ENCODE measurements at places on chromosomes 5 and 9.
A peak's percentile ranks its signal among the peaks of the same experiment; 100 is the strongest.

GRCh38 chr9:132748450-132748849, 78.2 kb downstream of the GTF3C4 start:
- no peak for DNase-seq

DNA sequence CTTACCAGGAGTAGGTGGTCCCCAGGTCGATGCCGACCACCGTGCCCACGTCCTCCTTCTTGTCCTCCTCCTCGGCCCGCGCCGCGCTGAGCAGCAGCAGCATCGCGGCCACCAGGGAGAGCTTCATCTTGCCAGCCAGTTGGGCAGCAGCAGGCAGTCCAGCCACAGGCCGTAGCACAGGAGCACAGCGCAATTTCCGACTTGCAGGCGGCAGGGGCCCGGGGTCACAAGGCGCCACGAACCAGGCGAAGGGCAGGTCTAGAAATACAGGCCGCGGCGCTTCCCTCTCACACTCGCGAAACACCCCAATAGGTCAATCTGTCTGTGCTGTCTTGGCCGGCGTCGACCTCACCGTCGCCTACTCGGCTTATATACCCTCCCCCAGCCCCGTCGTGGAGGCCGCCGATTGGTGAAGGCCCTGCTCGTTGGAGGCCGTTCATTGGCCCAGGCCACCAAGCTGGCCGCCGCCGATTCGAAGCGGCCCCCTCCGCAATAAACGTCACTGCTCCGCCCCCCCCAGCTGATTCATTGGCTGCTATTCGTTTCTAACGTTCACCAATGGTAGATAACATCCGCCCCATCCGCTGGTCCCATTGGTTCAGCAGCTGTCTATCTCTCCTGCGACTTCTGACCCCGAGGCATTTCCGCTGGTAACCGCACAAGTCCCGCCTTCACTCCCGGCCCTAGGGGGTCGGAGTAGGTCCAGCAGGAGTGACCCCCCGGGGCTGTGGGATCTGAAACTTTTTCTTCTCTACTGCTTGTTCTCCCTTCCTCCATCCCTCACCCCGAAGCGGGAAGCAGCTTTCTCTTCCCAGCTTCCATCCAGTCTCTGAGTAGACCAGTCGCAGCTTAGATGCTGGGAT, at the start of gene HSPA5:
Gene HSPA5 (minus strand): TSS at position 344 of the 863 bp plus-strand sequence. CDS start 217 bp downstream, at position 127.
- DNase-seq: peak; percentile 98

- DNase-seq: no peak
Observed at GRCh38 chr9:124256517-124257069, 1.2 kb upstream of the NEK6 start.

DNA sequence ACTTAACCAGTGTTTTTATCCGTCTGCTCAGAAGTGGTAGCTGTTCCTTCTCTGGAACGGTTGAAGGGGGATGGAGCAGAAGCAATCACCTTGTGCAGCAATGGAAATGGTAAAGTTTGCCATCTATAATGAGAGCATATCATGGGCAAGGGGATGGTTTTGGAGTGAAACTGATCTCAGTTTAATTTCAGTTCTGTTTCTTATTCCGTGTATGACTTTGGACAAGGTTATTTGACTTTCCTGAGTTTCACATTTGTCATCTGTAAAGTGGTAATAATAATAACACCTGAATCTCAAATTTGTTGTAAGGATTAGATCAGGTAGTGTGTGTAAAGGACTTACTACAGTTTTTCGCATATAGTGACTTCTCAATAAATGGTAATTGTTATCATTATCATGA, 106.1 kb downstream of the PCSK1 start:
- DNase-seq: no peak

- no peak for DNase-seq
Observed at GRCh38 chr5:118882666-118883065, 105.7 kb downstream of the DTWD2 start.

GRCh38 chr5:9284781-9285307, 261.0 kb downstream of the SEMA5A start:
- DNase-seq: no peak

- peak; percentile 10 for DNase-seq
Observed at GRCh38 chr9:87812375-87813118, 70.1 kb upstream of the SPATA31E1 start.
